ENCODE measurements at places on chromosomes 2 and 18. TPM values are rescaled to one million over a fixed set of nuclear protein-coding genes. Genes with fewer than 3 reads are reported as not detected.

DNA sequence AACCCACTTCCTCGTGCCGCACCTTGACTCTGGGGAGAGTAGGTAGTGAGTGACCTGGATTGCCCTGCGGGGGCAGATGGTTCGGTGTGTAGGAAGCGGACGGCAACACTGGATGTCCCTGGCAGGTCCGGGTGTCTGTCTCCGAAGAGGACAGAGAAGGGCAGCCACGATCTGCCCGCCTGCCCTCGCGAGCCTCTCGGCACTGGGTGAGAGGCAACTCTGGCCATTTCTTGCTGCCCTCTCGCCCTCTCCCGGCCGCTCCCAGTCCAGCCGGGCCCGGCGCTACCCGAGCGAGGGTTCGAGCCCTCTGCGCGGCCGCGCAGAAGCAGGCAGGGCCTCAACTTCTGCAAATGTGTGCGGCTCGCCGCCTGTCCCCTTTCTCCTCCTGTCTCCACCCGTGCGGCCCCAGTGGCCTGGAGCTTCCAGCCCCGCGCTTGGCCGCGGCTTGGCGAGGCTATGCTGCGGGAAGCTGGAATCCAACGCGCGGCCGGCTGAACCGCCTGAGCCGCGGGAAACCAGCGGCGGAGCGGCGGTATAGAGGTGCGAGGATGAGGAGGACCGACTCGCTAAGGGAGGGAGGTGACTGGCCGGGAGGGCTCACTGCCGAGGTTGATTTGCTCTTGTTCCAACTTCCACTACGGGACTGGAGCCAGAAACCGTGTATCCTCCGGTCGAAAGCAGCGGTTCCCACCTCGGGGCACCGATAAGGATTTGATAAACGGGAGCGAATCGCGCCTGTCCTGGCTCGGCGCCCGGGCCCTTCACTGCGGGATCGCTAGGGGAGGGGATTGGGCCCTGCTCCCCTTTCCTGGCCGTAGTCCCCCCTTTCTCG is 1.5 kb downstream of the EPAS1 start:
- no peak for DNase-seq

GRCh38 chr2:118993392-118993752 is 51.4 kb downstream of the MARCO start:
- DNase-seq = no peak

- no peak for DNase-seq
Measured at GRCh38 chr2:191664823-191665677, 12.9 kb upstream of the NABP1 start.

DNA sequence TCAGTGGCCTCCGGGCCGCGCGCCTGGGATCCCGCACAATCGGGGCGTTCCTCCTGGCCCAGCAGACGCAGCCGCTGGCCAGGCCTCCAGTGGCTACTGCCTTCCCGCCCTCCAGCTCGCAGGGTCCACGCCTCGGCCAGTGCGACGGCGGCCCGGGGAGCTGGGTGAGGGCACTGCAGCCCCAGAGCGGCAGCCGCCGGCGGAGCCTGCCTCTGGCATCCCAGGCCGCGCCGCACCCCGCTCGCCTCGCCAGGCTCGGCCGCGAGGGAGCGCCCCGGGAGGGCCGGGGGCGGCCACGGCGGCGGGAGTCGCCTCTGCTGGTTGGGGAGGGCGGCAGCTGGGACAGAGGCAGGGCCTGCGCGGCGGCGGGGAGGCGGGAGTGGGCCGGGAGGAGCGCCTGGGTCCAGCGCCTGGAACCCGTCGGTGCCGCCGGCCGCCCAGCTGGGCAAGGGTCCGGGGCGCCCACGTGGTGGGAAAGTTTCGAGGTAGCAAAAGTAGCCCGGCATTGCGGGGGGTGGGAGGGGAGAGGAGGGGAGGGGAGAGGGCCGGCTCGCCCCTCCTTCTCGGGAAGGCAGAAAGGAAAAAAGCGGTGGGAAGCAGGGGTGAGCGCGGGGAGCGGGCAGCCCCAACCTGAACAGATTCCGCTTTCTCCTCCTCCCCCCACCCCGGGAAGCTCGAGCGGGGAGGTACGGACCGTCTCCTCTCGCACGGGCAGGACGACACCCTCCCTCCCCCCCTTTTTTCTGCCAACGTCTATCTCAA is 1.5 kb upstream of the INHBB start:
- DNase-seq = no peak

GRCh38 chr2:230217424-230217823 is 2.4 kb downstream of the SP110 start:
- no peak for DNase-seq

DNA sequence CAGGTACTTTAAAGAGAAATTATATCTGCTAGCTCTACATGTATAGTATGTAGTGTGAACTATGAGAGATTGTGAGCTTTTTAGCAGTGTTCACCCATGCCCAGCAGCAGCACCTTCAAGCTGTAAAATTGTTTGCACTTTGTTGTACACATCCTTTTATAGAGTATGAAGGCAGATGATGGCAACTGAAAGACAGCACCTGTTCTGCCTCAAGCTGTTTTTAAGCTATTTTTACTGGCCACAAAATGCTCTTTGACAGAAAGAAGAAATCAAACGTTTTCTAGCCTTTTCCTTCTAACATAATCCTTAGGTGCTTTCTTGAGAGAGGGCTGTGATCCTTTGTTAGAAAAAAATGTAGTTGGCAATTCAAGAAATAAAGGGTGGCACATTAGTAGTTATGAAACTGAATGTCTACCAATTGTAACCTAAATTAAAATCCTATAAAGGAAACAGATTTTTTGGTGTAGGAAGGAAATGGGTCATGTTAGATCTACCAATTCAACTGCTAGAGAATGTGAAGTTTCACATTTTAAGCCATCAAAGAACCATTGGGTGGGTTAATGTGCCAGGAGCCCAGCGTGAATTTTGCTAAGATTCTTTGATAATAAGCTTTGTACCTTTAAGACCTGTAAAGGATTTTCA is 59.5 kb downstream of the R3HDM1 start:
- DNase-seq = no peak

- DNase-seq = no peak
Measured at GRCh38 chr2:8329660-8330622, 351.9 kb upstream of the ID2 start.

- DNase-seq = no peak
Measured at GRCh38 chr2:205158404-205158803, 523.9 kb upstream of the NRP2 start.

DNA sequence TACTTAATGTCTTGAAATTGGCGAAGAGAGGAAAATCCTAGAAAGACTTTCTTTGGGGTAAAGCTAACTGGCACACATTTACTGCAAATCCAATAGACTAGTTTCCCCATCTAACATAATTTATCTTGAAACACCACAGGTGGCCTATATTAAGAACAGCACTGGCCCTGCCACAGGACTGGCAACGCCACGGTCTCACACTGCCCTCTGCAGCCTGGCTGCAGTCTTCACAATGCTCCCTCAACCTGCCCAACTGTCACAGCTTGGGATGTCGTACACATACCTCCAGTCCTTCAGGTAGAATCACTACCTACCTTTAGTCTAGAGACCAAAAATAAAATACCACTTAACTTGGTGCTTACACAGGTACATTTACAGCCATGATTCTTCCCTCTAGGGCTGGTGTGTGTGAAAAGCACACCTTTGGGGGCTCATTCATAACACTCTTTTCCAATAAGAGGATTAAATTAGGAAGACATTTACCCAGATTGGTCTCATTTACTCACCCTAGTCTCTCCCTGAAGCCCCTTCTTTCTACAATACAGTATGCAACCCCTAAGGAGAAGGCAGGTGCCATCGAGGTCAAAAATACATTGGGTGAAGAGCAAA is 222.2 kb downstream of the C1D start:
- peak; percentile 68 for DNase-seq

GRCh38 chr2:72089028-72089427 is 58.6 kb downstream of the CYP26B1 start:
- DNase-seq = no peak

GRCh38 chr2:160742667-160743066 is 249.1 kb upstream of the RBMS1 start:
- DNase-seq = no peak

- DNase-seq = no peak
Measured at GRCh38 chr2:20484810-20485611, 38.1 kb downstream of the RHOB start.

- no peak for DNase-seq
Measured at GRCh38 chr2:182831101-182831500, 35.3 kb downstream of the FRZB start.

GRCh38 chr2:118169359-118170005 is 81.2 kb downstream of the INSIG2 start:
- DNase-seq = no peak

DNA sequence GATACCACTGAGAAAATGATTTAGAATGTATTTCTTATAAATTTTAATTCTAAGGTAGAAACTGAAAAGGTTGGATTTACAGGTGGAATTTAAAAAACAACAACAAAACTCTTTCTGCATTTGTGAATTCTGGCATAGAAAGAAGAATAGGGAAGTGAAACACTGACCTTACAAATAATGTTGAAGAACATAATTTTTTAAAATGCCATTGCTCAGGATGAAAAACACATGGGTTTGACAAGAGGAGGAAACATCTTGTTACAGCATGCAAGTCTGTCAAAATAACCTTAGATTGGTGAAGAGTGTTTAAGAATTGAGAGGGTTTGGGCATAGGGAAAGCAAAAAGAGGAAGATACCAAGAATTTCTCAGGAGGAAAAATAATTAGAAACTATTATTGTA is 184.3 kb downstream of the UBE2E3 start:
- DNase-seq = no peak

DNA sequence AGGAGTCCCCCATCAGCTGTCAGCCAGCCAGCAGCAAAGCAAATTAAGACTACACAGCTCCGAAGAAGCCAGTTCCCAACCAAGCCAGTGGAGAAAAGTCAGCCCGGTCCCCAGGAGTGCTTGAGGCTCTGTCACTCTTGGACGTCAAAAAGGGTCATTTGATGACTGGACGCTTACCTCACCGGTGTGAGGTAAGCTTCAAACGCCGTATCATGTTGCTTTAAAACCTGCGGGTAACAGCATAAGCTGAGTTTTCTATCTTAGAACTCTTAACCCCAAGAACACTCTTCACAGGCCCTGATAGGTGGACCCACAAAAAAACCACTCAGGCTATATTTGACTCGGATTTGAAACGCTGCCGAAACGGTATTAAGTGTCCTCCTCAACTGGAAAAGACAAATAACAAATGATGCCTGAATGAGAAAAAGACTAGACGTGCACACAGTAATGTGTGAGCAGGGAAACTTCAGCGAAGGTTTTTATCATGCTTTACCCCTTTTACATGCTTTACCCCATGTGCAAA is 682 bp upstream of the LNPK start:
- peak; percentile 20 for DNase-seq

DNA sequence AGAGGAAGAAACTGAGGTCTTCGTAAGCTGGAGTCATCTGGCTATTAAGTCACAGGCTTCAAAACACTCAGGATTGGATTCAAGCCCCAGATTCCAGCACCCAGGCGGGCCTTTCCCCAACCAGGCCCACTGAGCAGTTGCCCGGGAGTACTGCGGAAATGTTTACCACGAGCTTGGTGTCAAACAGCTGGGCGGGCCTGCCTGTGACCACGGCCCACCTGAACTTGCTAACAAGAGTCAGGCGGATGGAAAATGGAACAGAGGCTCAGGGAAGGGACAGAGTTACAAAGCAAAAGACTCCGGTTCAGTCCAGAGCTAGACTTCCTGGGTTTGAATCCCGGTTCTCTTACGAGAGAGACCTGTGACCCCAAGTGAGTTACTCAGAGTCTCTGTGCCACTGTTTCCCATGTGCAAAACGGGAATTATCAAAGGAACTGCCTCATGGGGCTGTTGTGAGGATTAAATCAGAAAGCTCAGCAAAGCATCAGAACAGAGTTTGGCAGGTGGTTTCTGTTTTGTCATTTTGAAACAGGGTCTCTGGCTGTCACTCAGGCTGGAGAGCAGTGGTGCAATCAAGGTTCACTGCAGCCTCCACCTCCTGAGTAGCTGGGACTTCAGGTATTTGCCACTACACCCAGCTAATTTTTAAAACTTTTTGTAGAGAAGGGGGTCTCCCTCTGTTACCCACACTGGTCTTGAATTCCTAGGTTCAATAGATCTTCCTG is 49.0 kb upstream of the TFCP2L1 start:
- DNase-seq = no peak

DNA sequence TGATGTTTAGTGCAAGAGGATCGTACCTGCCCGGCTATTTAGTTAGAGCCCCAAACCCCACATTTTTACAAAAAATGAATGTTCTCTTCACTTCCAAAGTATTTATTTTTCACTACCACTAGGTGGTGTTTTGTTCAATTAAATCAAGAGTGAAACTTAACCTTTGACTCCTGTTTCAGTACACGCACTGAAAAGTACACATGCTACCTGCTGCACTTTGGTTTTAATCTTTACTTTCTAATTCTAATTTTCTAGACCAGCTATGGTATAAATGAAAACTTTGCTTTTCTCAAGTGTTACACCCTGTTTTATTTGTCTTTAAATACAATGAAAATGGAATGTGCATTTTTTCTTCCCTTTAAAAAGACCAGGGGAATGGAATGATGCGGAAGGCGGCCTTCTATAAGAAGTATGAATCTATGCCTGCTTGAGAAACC is 31.4 kb upstream of the CHN1 start:
- no peak for DNase-seq

DNA sequence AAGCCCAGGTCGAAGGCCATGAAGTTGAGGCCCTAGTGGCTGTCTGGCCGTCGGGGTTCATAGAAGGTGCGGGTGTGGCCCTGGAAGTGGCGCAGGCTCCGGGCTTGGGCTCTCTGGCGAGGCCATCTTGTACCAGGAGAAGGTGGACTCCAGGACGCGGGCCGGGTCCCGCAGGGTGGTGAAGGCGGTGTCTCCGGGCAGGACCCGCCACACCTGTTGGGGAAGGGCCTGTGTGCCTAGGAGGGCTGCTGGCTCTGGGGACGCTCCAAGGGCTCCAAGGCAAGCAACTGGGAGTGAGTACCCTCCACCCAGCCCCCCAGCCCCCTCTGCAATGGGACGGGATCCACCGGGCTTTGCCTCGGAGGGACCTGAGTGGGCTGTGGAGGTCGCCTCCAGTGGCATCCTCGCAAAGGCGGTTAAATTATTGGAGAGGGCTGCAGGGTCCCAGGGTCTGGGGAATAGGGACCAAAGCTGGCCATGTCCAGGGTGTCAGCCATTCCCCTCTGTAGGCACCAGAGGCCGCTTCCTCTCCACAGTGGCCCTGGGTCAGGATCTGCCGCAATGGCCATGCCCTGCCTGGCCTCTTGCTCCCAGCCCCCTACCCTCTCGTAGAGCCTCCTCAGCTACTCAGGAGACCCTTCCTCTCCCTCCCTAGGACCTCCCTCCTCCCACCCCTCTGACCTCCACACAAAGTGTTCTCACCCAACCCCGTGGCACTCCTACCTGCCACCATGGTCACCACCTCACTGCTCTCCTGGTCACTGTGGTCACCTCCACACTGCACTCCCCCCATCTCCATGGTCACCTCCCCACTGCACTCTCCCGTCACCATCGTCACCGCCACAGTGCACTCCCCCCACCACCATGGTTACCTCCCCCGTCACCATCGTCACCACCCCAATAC is 10.3 kb downstream of the AQP12A start:
- no peak for DNase-seq

GRCh38 chr2:9768388-9768787 is 74.9 kb upstream of the TAF1B start:
- no peak for DNase-seq

CCDC178 gene
- 2.4 TPM for polyA plus RNA-seq

POTEJ gene
- polyA plus RNA-seq = not detected

ABCG8 gene
- 0.84 TPM for polyA plus RNA-seq

ABCA12 gene
- 0.34 TPM for polyA plus RNA-seq

FAHD2A gene
- 33.6 TPM for polyA plus RNA-seq

XDH gene
- 0.17 TPM for polyA plus RNA-seq

SLC9A2 gene
- 7.5 TPM for polyA plus RNA-seq

FHOD3 gene
- polyA plus RNA-seq = 35.3 TPM

UGT1A4 gene
- polyA plus RNA-seq = not detected
